ENCODE measurements at places on chromosomes 2 and 18.

- no peak for DNase-seq
These were observed 52.1 kb downstream of the BOLA3 start for GRCh38 chr2:74095632-74096031.

GRCh38 chr2:232641153-232641848, 7.9 kb downstream of the EFHD1 start:
- no peak for DNase-seq

DNA sequence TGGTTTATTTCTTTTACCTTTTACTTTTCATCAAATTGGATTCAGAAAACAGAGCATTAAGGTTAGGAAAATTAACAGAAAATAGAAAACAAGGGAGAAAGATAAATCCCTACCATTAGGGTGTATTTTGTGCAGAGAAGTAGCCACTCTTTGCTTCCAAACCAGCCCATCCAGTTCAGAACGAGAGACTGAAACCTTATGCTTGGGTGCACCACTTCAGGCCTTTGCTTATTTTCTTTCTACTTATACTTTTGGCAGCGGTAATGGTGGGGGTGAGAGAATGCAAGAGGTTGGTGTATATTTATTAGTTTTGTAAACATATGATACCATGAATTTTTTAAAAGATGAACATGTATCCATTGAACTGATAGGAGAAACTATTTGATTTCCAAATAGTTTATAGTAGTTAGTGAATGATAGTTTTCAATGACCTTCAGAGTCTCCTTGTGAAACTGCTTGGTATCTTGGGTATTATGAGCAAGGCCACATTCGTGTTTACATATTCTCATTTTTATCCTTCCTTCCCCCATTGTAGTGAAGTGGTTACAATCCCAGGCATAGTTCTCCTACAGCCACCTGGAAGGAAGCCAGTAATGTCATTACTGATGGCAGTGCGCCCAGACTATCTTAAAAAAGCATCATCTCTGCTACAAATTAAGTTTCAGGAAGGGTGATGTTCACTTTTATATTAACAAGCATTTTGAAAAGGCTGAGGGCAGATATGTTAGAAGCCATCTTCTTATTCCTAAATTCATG, 60.8 kb downstream of the MFSD6 start:
- DNase-seq = peak; percentile 95

DNA sequence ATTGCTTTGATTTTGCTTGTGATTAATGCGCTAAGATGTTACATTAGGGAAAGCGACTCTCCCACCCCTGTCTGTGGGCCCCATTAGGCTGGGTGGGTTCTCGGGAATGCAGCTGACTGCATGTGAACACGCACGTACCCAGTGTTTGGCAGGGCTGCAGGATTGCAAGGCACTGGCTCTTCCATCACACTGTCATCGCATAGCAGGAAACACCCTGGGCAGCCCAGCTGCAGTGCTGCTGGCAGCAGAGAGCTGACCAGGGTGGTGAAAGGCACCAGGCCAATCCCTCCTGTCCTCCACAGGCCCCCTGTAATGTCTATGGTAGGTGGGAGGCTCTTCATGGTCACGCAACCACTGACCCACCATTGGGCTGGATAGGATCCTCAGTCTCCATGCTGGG, 34.4 kb upstream of the FZD7 start:
- DNase-seq = no peak

- peak; percentile 37 for DNase-seq
These were observed 26.1 kb downstream of the MPHOSPH10 start for GRCh38 chr2:71156573-71156972.

DNA sequence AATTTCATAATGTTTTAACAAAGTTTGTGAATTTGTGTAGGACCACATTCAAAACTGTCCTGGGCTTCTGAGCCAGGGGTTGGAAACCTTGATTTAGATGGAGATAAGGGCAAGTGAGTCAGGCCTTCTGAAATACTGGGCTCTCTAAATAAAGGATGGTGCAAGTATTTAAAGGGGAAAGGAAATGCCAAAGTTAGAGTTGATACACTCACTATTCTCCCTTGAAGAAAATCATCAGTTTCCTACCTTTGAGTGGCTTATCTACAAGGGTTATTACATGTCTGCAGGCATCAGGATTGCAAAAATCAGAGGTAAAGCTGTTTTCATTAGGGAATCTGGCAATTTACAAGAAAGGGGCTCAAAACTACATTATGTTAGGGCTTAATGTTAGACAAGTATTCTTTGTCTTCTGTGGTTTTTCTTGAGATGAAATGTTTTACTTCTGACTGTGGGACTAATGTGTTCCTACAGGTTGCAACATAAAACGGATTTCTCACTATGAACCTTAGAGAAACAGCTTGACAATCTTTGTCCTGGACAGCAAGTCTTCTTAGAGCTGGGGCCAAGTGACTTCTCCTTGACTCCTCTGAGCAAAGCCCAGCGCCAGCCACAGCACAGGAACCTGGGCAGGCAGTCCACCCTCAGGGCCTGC, 31.1 kb downstream of the RNU4ATAC start:
- peak; percentile 74 for DNase-seq

- DNase-seq = peak; percentile 3
These were observed 166.1 kb downstream of the CBLN2 start for GRCh38 chr18:72378016-72378415.

DNA sequence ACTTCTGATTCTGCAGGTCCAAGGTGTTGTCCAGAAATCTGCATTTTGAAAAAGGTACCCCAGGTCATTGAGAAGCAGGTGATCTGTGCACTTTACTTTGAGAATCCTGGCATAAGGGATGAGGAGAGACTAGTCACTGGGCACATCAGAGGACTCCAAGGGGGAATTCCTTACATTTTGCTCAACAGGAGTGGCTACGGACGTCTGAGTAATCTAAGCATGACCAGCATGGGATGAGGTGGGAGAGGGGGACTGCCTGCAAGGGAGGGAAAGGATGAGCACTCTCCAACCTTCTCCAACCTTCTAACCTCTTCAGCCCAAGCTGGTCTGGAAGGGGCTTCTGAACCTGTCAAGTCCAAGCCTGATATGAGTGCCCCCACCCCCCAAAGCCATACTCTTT, 55.5 kb downstream of the MARCHF4 start:
- DNase-seq = peak; percentile 74

GRCh38 chr2:9820020-9820973, 23.0 kb upstream of the TAF1B start:
- DNase-seq = no peak

GRCh38 chr18:54776282-54776977, 51.8 kb upstream of the RAB27B start:
- peak; percentile 98 for DNase-seq

GRCh38 chr2:134469516-134470115, 215.7 kb downstream of the MGAT5 start:
- no peak for DNase-seq

DNA sequence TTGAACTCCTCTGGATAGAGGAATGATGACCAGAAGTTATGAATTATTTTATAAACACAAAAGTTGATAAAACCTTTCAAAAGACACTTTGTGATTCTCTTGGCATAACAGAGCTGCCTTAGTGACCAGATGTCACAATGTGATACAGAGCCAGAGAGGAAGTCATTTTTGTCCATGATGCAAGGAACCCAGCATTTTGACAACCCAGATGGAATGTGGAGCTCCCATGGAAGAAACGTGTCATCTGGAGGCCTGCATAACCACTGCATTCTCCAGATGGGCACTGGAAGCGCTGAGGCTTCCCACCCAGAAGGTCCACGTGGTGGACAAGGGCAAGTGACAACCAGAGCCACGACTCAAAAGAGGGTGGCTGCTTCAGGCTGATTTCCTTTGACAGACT, 30.1 kb downstream of the HRH4 start:
- DNase-seq = peak; percentile 36

- DNase-seq = peak; percentile 44
These were observed 21.0 kb downstream of the AGAP1 start for GRCh38 chr2:235514627-235515363.

- DNase-seq = no peak
These were observed 268.0 kb upstream of the PARD3B start for GRCh38 chr2:204277226-204277625.

DNA sequence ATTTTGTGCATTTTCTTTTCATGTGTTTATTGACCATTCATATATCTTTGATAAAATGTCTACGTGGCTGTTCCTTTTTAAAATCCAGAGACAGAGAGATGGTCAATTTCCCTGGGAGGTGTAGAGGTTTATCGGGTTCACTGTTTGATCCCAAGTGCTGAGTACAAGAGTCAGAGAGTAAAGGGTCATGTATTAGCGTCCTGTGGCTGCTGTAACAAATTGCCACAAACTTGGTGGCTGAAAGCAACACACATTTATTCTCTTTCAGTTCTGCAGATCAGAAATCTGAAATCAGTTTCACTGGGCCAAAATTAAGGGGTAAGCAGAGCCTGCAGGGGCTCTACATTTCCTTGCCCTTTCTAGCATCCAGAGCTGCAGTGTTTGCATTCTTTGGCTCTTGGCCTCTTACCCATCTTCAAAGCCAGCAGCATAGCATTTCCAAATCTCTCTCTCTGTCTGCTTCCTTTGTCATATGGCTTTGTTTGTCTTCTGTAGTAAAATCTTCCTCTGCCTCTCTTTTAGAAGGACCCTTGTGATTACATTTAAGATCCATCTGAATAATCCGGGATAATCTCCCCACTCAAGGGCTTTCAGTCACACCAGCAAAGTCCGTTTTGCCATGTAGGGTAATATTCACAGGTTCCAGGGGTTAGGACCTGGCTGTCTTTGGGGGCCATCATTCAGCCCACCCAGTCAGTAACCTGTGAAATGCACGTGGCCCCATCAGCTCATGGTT, 49.9 kb downstream of the TMEM17 start:
- DNase-seq = no peak

DNA sequence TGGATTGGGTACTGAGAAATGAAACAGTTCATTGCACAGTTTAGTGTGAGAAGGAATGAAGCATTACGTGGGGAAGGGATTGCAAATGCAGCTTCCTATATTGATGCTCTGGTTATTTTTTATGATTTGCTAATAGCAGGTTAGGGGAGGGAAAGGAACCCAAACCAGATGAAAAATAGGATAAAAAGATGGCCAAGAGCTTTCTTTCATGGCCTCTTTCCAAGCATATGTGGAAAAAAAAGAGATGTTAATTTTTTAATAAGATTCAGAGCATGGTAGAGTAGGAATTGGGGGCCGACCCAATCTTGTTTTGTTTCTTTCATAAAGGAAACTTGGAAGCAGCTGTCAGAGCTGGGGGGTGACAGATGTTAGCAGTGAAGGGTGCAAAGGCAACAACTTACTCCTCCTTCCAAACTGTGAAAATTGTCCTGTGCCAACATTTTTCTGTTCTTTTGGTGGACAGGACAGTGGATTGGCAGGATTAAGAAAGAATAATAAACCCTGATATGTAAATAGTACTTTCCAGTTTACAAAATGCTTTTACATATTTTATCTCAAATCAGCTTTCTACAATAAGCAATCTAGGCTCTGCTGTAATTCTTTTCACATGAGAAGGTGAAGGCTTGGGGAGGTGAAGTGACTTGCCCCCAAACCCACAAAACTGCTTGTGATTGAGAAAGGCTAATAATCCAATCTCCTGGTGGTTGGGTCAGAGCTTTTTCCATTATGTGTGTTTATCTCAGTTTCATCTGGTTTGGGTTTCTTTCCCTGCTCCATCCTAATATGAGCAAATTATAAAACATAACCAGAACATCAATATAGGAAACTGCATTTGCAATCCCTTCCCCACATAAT, 270.1 kb downstream of the ETAA1 start:
- no peak for DNase-seq

- peak; percentile 40 for DNase-seq
These were observed 226.5 kb upstream of the SPRED2 start for GRCh38 chr2:65658881-65659280.

- no peak for DNase-seq
These were observed 194.8 kb downstream of the ZEB2 start for GRCh38 chr2:144325086-144325485.

GRCh38 chr2:96470636-96471035, 34.5 kb downstream of the NEURL3 start:
- DNase-seq = no peak

GRCh38 chr18:39935598-39935997, 2019.4 kb upstream of the PIK3C3 start:
- DNase-seq = no peak

DNA sequence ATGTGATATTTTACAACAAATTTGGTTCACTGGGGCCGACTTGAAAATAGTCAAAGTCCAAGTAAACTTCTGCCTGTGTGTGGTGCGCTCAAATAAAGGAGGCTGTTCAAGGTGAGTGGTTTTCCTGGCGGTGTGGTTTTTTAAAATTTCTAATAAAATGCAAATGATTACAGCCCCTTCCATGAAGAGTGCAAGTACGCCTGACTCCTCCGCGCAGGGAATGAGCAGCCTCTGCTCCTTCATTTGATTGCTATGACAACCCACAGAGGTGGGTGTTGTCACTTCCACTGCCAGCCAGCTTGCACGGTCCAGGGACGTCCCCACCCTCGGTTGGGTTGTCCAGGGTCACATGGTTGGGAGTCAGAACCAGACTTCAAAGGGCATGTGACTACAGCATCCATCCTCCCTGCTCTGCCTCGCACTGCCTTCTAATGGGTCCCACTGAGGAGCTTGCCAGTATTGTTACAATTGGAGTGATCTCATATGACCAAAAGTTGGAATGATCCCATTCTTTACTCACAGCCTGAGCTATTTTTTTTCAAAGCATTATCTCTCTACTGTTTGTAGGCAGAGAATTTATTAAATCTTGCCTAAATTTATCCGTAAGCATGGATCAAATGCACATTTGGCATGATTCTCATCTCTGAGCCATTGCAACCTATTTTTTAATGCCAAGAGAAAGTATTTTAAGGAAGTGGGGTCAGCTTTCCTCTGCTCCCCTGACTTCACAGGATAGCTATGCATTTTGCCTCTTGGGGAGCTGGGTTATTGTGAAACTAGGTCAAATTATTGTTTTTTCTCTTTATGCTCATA, 121.3 kb downstream of the AGAP1 start:
- DNase-seq = no peak

- DNase-seq = no peak
These were observed 284.8 kb upstream of the CYRIA start for GRCh38 chr2:16950436-16950835.

DNA sequence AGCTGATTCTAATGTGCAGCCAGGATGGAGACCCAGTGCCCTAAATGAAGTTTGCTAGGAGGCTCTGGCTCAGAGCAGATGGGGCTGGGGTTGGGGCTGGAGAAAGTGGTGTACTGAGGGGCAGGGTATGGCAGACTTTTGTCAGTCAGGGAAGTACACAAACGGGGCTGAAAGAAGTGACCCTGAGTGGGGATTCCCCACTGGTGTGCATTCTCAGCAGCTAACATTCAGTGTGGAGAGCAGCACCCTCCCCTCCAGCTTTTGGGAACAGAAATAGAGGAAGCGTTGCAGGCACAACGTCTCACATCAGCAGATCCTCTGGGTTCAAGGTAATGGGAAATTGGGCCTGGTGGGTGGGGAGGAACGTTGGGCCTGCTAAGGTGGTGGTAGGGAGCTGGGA, 89.1 kb upstream of the GCFC2 start:
- no peak for DNase-seq

GRCh38 chr2:86305915-86306254, 31.5 kb downstream of the REEP1 start:
- no peak for DNase-seq

GRCh38 chr2:101478181-101479001, 3.5 kb upstream of the RFX8 start:
- peak; percentile 9 for DNase-seq
